ENCODE measurements at places on chromosomes 2 and 18.

GRCh38 chr2:111653103-111653624, 230.8 kb downstream of the ANAPC1 start:
- no peak for DNase-seq

DNA sequence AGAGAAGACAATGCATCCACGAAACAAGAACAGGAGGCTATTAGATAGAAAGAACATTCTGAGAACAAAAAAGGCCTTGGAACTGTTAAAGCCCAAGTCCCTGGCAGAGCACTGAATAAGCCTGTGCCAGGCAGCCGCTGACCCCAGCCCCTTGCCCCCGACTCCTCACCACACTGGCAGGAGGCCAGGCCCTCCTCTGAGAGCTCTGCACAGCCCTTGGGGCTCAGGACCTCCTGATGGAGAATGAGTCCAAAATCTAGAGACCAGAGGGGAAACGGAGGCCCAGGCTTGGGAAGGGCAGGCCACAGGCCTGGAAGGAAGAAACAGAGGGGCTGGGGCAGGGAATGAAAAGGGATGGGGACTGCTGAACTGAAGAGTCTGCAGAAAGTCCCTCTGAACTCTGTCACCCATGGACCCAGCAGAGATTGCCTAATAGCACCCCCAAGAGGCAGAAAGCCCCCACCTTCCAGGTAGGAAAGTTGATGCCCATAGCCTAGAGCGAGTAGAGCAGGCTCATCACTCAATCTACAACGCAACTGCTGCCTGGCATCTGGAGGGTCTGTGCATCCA, 18.3 kb upstream of the TNS1 start:
- no peak for DNase-seq

DNA sequence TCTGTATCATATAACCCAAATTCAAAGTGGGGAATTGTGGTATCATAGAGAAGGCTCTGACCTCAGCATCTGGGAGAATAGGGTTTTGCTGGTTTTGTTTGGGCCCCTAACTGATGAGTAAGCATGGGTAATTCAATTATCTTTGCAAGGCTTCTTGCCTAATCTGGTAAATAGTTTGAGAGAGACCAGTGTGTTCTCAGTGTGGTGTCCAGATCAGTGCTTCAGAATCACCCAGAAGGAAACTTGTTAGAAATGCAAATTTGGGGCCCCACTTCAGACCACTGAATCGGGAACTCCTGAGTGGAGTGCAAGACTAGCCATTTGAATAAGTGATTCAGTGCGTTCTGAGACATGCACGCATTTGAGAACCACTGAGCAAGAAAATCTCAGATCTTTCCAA, 282.7 kb downstream of the EPHA4 start:
- peak; percentile 15 for DNase-seq

DNA sequence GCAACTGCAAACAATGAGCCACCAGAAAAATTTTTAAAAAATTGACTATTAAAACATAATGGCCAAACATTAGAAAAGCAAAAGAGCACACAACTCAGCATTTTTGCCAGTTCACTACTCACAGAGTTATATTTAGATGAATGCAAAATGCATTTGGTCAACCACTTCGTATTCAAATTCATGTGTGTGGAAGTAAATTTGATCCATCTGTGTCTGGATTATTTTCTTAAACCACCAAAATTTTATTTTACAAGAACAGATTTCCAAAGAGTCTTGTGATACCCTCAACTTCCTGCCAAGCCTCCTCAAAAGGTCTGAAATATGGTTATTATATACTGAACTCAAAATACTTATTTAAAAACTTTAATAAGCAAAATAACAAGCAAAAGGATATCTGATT, 57.4 kb downstream of the PPP1R1C start:
- DNase-seq, result no peak

- DNase-seq, result no peak
Measured at GRCh38 chr2:58601017-58601416, 359.9 kb upstream of the FANCL start.

- no peak for DNase-seq
Measured at GRCh38 chr2:19355416-19355821, 3.0 kb downstream of the OSR1 start.

DNA sequence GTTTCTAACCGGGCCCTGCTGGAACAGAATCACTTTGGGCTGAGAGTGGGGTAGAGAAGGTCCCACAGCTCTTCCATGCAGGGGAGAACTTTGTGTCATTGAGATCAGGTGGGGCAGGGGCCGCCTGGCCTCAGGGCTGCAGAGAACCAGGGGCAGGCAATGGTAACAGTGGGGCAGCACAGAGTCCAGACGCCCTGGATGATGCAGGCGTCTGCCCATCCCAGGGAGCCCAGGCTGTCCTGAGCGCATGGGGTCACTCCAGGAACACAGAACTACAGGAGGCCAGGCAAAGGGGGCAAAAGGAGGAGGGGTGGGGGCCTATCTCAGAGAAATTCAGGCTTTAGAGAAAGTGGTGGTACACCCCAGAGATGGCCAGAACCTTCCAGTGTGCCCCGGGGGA, 121.3 kb downstream of the NDUFA10 start:
- DNase-seq, result no peak

- no peak for DNase-seq
Measured at GRCh38 chr2:229974266-229974665, 52.0 kb downstream of the FBXO36 start.

GRCh38 chr2:120305937-120306490, 39.9 kb upstream of the INHBB start:
- DNase-seq, result no peak

DNA sequence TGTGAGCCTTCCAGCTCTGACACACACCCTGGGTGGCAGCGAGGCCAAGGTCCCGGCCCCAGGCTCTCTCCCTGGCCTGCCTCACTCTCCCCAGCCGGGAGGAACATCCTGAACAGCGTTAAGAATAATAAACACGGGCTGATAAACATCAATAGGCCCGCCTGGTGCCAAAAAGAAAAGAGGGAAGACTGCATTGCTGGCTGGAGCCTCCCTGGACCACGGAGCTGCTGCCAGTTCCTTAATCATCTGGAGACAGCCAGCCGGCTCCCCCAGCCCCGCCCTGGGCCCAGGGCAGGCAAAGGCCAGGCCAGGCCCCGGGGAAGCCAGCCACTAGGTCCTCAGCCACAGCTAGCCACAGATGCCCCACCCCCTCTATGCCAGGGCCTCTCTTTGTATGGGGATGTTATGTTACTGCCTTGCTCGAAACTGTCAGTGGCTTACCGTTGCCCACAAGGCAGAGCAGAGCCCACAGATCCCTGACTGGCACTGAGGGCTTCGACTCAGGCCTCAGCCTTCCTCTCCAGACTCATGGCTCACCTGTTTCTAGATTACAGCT, 293.7 kb downstream of the DYSF start:
- no peak for DNase-seq

GRCh38 chr2:216607277-216607560, 26.0 kb upstream of the IGFBP2 start:
- no peak for DNase-seq

DNA sequence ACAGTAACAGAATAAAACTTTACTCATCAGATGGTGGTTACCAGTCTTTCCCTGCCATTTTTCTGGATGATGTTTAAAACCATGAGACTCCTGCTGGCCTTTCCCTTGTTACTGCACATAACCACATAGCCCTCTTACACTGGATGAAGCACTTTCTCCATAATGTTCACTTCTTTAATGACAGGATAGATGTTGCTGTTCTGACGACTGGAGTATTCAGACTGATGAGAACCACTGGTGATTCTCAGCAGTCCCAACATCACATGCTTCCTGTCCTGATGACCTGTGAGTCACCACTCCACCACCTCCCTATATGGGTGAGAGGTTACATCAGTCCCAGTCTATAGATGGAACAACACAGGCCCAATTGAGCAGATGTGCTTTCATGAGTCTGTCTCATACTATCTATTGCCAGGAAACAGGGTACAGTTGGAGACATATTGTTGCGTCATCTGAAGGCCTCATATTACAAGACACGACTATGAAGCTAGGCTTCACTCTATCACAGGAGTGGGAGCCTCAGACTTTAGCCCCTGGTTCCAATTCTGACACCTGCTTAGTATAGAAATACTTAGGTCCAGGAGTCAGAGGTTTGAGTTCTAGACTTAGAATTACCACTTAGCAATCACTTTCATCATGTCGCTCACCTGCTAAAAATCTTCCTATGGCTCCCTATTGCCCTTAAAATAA, 145.7 kb upstream of the KLF7 start:
- DNase-seq, result peak; percentile 24

GRCh38 chr2:235183786-235184185, 232.0 kb downstream of the SH3BP4 start:
- DNase-seq, result no peak

GRCh38 chr2:171287036-171287571, 126.4 kb upstream of the TLK1 start:
- DNase-seq, result no peak

GRCh38 chr2:85269959-85270358, 57.8 kb downstream of the TGOLN2 start:
- DNase-seq, result no peak

DNA sequence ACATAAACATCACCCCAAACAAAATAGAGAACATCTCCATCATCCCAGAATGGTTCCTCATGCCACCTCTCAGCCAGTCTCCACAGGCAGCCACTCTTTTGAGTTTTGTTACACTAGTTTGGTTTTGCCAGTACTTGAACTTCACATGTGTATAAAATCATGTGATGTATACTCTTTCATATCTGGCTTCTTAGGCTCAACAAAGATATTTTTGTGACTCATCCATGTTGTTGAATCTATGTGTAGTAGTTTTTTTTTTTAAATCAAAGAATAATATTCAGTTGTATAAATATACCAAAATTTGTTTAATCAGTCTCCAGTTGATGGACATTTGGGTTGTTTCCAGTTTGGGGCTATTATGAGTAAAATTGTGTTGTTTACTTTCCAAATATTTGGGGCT, 75.9 kb downstream of the PMS1 start:
- DNase-seq, result no peak

- DNase-seq, result peak; percentile 94
Measured at GRCh38 chr2:215680605-215681598, 245.0 kb upstream of the FN1 start.

DNA sequence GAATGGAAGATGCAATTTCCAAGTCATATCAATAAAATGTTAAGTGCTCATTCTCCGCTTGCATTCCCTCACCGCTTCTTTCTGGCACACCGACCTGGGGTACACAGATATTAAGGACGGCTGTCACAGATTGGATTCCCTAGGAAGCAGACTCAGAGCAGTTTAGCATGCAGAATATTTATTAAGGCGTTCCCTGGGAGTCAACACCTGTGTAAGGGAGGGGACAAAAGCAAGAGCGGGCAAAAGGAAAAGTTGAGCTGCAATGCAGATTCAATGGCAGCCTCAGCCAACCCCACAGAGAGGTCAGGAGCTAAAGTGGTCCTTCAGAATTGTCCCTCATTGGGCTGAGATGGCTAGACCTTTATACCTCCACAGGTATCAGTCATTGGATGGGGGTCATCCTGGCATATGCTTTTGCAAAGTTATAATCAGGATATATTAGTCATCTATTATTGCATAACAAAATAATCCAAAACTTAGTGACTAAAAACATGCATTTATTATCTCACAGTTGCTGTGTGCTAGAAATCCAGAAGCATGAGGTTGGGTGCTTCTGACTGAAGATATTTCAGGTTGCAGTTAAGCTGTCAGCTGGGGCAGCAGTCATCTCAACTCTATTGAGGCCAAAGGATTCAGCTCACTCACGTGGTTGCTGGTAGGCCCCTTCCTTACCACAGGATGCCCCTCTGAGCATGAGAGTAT, 27.0 kb upstream of the INO80D start:
- DNase-seq, result no peak

DNA sequence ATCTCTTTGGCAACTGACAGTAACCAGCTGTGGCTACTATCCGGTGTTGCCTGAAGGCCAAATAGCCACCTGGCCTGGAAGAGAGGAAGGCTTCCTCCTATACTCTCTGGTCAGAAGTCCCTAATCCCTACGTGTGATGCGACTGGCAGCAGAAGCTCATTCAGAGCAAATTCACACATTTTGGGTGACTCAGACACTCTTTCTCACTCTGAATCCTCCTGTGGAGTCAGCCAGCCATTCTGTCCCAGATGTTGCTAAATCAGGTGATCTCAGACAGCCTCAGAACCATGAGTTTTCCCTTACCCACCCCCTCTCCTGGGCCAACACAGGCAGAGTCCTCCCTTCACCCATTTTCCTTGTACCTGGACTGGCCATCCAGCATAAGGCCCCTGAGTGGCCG, 34.7 kb downstream of the CFAP53 start:
- DNase-seq, result no peak

- DNase-seq, result no peak
Measured at GRCh38 chr18:52367953-52368742, 28.2 kb downstream of the DCC start.

DNA sequence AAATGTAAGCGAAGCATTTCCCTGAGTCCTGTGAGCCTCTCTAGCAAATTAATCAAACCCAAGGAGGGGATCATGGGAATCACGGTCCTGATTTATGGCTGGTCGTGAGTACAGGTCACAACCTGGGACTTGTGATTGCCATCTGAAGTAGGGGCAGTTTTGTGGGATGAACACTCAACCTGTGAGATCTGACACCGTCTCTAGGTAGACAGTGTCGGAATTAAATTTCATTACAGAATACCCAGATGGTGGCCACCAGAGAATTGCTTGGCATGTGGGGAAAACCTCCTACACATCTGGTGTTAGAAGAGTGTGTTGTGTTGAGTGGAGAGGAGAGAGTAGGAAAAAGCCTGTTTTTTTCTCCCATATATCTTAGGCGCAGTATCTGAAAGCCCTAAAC, 12.5 kb downstream of the CAPN14 start:
- no peak for DNase-seq

GRCh38 chr2:15736396-15737180, 144.9 kb downstream of the DDX1 start:
- no peak for DNase-seq

DNA sequence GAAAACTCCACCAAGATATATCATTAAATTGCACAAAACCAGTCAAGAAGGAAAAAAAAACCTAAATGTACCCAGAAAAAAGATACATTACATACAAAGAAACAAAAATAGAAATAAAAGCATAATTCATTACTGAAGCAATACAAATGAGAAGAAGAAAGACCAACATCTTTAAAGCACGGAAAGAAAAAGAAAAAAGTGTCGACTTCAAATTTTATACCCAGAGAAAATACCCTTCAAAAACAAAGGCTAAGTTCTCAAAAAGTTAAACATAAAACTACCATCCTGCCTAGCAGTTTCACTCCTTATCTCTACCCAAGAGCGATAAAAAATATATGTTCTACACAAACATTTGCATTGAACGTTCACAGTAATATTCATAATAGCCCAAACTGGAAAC, 82.0 kb downstream of the ATAD2B start:
- DNase-seq, result no peak

GRCh38 chr18:79662439-79662838, 17.2 kb upstream of the CTDP1 start:
- no peak for DNase-seq

DNA sequence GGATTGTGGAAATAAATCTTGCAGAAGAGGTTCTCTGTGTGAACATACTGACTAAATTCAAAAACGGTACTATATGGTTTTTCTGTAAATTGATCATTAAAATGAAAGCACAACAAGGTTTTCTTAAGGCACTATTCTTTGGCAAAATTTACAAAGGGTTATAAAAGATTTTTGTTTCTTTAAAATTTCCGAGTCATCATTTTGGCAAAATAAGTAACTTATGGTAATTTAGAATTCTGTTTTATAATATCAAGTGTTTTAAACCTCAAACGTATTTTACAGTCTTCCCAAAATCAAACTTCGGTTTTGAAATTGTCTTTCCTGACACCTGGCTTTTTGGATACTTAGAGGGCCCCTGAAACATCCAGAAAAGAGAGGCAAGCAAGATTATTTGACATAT, 101.9 kb upstream of the TFPI start:
- DNase-seq, result no peak

Data from astrocyte of the cerebellum (primary cell).